ENCODE measurements at places on chromosomes 13 and 19.

- DNase-seq = no peak
Measured at GRCh38 chr13:24035411-24035810, 125.1 kb upstream of the SPATA13 start.

- DNase-seq = no peak
Measured at GRCh38 chr19:442085-442484, 18.7 kb downstream of the SHC2 start.

- DNase-seq = no peak
Measured at GRCh38 chr13:43346427-43346826, 323.0 kb downstream of the DNAJC15 start.

GRCh38 chr19:51595190-51596175 is 24.4 kb downstream of the ZNF175 start:
- no peak for DNase-seq

- DNase-seq = no peak
Measured at GRCh38 chr13:53043398-53043797, 14.8 kb downstream of the OLFM4 start.

DNA sequence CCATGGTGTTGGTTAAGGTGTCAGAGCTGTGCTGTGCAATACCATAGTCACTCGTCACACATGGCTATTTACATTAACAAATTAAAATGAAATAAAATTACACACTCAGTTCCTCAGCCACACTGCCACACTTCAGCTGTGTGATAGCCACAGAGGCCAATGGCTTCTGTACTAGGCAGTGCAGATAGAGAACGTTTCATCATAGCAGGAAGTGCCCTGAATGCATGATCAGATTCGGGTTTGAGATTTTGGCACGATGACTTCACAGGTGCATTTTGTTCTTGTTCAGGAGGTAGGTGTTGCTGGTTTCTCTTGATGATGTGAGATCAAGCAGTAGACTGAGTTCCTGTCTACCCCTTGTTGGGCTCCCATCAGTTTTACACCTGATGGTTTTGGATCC is 6.5 kb downstream of the ARMC6 start:
- DNase-seq = no peak

GRCh38 chr19:37817180-37817981 is 38.0 kb upstream of the ZNF573 start:
- peak; percentile 41 for DNase-seq

GRCh38 chr19:3821156-3821555 is 35.0 kb upstream of the MATK start:
- DNase-seq = no peak

DNA sequence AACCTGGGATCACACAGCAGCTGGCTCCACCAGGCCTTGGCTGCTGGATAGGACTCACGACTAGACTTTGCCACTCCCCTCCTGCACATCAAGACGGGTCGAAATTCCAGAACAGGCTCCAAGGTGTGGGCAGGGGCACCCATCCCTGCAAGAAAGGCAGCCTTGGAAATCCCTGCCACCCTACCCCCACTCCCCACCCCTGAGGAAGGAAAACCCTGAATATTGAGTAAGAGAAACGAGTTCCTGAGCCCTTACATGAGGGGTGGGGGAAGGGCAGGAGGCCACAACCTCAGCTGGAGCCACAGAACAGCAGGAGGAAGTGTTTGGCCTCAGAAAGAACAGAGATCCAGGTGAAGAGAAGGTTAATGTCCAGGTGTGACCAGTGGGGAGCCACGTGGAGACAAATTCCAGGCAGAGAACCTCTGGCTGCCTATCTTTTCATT is 20.1 kb downstream of the DEDD2 start:
- DNase-seq = no peak

GRCh38 chr13:81493144-81493543 is 1152.2 kb upstream of the SPRY2 start:
- DNase-seq = no peak

DNA sequence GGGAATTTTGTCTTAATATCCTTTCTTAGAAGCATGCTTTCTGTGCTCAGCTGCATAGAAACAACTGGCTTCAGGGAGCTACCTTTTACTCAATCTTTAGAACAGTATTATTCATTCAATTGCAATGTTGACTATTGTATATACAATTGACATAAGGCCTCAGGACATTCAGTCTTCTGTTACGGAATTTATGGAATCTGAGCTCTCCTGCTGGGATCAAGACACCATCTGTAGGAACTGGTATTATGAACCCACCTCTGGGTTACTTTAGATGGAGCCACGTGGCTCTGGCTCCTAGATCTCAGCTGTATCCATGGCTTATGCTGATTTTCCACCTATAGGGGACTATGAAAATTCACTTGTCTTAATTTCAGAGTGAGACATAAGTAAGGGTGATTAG is 716.2 kb upstream of the GPC6 start:
- peak; percentile 0 for DNase-seq

GRCh38 chr13:33217256-33217655 is 68.3 kb downstream of the STARD13 start:
- no peak for DNase-seq

- no peak for DNase-seq
Measured at GRCh38 chr19:19305066-19305465, 15.2 kb downstream of the SUGP1 start.

DNA sequence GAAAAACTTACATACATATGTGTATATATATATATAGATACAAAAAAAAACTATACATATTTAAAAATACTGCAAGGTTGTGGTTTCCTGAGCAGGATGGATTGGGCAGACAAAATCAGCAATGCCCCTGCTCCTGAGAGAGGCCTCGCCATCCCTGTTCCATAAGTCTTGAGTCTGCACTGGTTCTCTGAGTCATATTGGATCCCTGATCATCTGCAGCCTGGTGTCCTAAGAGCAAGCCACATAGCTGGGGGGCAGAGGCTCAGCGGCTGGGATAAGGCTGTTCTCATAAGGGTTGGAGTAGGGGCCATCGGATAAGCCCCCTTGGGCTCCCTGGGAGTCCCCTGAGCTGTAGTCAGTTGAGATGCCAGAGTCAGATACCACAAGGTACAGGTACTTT is 3.3 kb downstream of the SWSAP1 start:
- peak; percentile 57 for DNase-seq

- no peak for DNase-seq
Measured at GRCh38 chr19:522726-523125, 8.8 kb upstream of the CDC34 start.

All from EL (cell line).